ENCODE measurements at places on chromosomes 16 and 17.

DNA sequence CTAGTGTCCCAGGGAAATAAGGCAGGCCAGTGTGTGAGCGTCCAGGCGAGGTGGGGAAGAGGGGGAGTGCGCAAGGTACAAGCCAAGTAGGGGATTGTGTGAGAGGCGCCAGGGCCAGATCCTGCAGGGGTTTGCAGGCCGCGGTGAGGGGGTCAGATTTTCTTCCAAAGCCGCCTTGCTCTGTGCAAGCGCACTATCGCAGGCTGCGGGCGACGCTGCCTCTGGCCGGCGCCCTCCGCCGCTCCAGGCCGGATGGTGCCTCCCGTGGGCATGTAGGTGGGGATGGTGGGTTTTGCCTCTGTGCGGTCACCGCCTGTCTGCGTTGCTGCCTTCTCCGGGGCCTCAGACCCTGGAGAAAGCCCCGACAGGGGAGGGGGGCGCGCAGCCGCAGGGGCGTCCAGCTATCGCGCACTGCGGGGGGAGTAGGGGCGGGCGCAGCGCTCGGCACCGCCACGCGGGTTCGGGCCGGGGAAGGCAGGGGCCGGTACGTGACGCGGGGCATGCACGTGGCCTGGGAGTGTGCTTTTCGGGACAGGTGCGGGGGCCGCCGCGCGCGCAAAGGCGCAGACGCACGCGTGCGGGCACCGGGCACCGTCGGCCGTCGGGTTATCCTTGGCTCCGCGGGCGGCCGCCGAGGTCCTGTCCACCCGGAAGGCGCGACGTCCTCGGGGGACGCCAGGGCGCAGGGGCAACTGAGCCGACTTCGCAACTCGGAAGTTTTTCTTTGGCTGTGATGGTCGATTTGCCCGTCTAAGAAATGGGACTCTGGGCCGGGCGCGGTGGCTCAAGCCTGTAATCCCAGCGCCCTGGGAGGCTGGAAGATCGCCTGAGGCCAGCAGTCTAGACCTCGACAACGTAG, 1.1 kb upstream of the HAPSTR1 start:
- DNase-seq: no peak

DNA sequence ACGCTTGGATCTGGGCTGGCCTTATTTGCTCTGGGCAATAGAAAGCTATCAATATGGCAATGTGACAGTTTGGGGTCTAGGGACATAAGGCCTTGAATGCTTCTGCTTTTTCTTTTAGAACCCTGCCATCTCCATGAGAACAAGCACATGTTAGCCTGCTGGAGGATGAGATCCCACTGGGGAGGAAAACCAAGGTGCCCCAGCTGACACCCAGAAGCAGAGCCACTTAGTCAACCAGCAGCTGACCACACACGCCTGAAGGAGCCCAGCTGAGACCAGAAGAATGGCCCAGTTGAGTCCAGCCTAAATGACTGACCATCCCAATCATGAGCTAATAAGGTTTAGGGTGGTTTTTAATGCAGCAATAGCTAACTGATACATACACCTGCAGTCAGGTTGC, 171.2 kb downstream of the AHSP start:
- DNase-seq: no peak

- no peak for DNase-seq
Observed at GRCh38 chr17:44598329-44598728, 41.0 kb downstream of the FZD2 start.

DNA sequence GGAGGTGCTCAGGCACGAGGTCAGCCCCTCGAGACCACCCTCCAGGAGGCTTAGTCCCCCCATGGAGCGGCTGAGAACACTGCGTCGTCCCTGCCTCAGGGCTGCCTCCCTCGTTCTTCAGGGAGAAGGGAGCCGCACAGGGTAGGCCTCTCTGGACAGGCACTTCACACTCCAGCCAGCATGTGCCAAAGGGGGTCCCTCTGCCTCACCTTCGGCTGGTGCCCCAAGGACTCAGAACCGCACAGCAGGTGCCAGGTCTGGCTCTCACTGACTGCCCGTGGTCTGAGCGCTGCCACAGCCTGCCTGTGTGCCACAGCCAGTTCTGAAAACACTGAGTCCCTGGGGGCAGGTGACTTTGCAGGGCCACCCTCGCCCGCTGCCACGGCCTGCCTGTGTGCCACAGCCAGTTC, 7.1 kb downstream of the P2RX5 start:
- no peak for DNase-seq

GRCh38 chr16:55505333-55506015, 3.4 kb upstream of the LPCAT2 start:
- DNase-seq: no peak

- DNase-seq: no peak
Observed at GRCh38 chr16:17131351-17131750, 339.4 kb downstream of the XYLT1 start.

Data from hippocampal formation (tissue), 2 donors.